ENCODE measurements at places on chromosomes 13 and 19. TPM values are rescaled to one million over a fixed set of nuclear protein-coding genes. Genes with fewer than 3 reads are reported as not detected.

Gene ZNF99
- 0.11 TPM for polyA plus RNA-seq

Gene FFAR3
- polyA plus RNA-seq, result 0.13 TPM

Gene KCNN4
- 0.37 TPM for polyA plus RNA-seq

Gene SLC25A41
- 0.48 TPM for polyA plus RNA-seq

- no peak for DNase-seq
Observed at GRCh38 chr13:81458170-81458569, 1117.2 kb upstream of the SPRY2 start.

- DNase-seq, result peak; percentile 29
Observed at GRCh38 chr13:37869756-37870488, at the start of gene TRPC4. TSS of gene TRPC4 (minus strand) at chr13:37869772. CDS start at chr13:37783333, 86,439 bp downstream.

DNA sequence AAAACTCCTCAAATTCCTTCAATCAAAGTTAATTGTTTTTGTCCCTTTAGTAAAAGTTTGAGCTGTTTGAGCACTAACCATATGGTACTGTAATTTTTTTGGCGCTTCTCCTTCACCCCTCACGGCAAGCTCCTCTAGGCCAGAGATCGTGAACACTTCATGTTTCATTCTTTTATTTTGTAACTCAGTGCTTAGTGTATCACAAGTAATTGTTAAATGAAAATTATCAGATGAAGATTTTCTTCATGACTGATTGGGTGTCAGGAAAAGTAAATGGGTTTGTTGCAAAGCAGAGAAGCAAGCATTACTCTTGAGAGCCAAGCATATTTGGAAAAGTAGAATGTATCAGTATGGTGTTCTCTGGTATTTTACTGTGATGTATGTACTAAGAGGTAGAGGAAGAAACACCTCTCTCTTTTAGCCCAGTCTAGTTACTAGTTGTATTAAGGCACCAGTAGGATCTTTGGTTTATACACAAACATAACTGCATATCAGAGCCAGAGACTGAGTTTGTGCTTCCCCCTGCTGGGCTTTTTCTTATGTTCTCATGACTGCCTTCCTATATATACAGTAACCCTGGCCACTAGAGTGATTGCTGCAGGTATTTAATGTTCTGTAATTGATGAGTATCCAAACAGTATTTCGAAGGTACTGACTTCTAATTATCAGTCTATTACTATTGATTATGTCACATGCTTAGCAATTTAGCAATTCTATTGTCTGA lies 202.3 kb upstream of the KLHL1 start:
- DNase-seq, result peak; percentile 1

DNA sequence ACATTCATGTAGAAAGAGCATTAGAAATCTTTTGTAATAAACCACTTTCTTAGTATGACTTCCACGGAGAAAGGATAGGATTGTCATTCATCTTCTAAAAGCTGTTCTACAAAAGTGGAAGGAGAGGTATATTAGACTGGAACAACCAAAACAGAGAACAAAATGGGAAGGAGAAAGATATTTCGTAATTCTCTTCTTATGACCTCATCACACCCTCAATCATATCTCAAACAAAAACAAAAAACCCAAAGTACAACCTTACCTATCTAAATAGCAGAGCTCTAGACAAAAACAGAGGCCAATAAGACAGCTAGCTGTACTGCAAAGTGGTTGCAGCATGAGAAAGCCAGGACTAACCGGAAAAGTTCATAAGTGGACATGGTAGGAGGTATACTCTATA lies 46.3 kb downstream of the DACH1 start:
- DNase-seq, result no peak

DNA sequence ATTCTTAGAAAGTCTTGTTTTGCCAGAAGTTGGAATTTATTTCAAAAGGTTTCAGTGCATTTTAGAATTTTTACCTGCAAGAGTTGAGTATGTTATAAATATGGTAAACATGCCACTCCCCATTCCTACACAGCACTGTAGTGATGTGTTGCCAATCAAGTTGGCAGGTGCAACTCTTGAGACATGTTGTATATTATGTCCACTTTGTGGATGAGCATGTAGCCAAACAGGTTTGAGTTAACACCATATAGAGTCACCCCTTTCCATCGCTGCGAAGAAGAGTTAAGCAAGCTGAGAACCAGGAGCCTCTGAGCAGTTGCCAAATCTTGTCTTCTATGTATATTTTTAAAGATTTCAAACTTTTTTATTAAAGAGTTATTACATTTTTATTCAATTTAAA lies 359.8 kb downstream of the LMO7 start:
- DNase-seq, result no peak

Measured in muscle of arm (tissue), 14 donors.